RPMI8226 (cell line): ENCODE measurements at places on chromosomes 5 and 9.

DNA sequence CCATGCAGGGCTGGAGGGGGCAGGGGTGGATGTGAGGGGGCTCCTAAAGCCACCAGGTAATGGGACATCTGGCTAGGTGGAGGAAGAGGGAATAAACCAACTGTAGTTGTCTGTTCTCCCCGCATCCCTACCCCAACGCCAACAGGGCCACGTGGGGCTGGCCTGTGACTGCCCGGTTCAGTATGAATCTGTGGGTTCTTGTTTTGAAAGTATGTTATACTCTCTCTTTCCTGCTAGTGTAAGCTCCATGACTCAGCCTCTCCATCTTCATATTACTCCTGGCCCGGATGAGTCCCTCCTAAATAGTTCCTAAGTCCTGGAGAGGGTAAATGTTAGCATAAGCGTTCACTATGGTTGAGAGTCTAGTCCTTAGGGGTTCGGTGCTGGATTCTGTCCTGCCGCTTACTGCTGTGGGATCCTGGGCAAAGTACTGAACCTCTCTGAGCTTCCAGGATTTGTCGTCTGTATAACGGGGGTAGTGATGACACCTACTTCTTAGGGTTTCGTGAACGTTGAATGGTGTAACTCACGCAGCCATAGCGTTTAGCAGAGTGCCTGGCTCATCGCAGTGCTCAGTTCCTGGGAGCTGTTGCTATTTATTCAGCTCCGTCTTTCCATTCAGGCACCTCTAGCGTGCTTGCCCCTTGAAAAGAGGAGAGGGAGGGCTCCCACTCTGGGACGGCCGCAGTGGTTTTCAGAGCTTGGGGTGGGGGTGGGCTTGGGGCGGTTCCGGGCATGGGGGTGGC lies 28.8 kb downstream of the LHX2 start:
- no peak for DNase-seq

GRCh38 chr9:26163931-26164330 lies 485.7 kb upstream of the TUSC1 start:
- DNase-seq, result no peak

DNA sequence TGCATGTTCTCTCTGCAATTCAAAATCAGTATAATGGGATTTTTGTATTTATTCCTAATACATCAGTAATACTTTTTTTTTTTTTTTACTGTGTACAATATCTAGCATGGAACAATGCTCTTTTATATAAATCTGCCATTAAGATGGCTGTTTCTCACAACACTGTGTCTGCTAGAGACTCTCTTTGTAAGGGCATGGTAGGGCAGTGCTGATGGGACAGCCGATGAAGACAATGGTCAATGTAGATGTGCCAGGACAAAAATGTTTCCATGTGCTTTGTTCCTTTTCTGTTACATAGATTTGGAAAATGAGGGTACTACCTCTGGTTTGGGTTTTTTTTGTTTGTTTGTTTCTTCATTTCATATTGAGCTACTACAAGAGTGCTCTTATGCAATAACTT lies 95.3 kb upstream of the ITGA2 start:
- DNase-seq, result no peak

- no peak for DNase-seq
Observed at GRCh38 chr5:87260604-87261192, 7.0 kb upstream of the RASA1 start.

DNA sequence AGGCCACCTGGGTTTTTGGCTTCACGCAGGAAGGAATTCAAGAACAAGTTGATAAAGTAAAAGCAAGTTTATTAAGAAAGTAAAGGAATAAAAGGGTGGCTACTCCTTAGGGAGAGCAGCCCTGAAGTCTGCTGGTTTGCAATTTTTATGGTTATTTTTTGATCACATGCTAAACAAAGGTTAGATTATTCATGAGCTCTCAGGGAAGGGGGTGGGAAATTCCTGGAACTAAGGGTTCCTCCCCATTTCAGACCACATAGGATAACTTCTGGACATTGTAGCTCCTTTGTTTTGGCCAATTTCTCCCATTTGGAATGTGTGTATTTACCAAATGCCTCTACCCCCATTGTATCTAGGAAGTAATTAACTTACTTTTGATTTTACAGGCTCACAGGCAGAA lies 63.9 kb upstream of the SYK start:
- no peak for DNase-seq

- peak; percentile 27 for DNase-seq
Observed at GRCh38 chr5:122458278-122458872, 146.3 kb downstream of the SNCAIP start.

DNA sequence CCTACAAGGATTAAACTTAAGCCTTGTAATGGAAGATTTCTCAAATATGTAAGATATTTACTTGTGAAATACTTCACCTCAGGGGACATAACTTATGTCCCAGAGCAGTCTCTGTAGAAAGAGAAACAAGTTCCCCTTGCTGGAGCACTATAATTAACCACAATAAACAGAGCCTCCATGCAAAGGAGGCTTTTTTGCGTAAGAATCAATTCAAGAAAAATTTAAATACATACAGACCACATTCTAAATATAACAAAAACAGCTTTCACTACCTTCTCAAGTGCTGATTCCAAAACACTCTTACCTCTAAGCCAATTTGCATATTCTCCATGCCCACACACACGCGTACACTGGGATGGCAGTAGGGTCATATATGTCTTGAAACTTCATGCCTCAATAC lies 30.7 kb upstream of the CCNB1 start:
- no peak for DNase-seq

GRCh38 chr9:125329978-125330377 lies 68.4 kb downstream of the GAPVD1 start:
- DNase-seq, result no peak

DNA sequence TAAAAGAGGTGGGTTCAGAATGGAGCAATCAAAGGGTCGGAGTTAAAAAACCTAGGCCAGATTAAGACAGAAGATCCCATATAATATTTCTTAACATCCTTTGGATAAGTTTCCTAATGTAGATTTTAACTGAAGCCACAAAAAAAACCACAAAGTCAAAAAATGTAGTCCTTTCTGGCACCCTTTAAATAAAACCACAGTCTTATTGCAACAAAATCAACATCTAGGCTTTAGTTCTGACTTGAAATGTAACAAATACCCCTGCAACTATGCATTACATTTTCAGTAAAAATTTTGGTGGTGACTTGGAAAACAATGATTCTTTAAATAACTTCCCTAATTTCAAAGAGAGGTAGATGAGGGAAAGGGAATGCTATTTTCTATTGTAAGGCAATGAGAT lies 109.2 kb downstream of the PSAT1 start:
- no peak for DNase-seq
